Adrenal gland (tissue), 19 donors: ENCODE measurements at places on chromosomes 7 and 10.

- DNase-seq = no peak
These were observed 181.1 kb downstream of the PLCE1 start for GRCh38 chr10:94174838-94175237.

GRCh38 chr7:21587139-21587784, 44.4 kb downstream of the DNAH11 start:
- no peak for DNase-seq

- DNase-seq = no peak
These were observed 316.4 kb upstream of the IGFBP3 start for GRCh38 chr7:46237466-46237865.

DNA sequence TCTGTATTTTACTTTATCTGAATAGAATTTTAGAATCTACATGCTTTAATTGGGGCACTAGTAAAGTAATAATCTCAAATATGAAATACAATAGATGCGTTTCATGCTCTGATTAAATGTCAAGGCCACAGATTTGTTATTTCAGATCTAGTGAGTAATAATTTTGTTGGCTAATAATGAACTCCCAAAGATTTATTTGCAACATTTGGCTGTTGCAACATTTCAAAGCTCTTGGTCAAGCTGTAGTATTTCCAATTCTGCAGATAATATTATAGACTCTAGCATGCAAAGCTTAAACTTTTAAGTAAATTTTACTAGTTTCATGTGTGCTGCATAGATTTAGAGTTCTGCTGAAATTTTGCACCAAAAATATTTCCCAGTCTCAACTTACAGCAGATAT, 16.7 kb downstream of the LRRN3 start:
- no peak for DNase-seq

- DNase-seq = no peak
These were observed 1.5 kb downstream of the ENTPD7 start for GRCh38 chr10:99660662-99661376.

- no peak for DNase-seq
These were observed 97.0 kb upstream of the FERD3L start for GRCh38 chr7:19242246-19242645.

DNA sequence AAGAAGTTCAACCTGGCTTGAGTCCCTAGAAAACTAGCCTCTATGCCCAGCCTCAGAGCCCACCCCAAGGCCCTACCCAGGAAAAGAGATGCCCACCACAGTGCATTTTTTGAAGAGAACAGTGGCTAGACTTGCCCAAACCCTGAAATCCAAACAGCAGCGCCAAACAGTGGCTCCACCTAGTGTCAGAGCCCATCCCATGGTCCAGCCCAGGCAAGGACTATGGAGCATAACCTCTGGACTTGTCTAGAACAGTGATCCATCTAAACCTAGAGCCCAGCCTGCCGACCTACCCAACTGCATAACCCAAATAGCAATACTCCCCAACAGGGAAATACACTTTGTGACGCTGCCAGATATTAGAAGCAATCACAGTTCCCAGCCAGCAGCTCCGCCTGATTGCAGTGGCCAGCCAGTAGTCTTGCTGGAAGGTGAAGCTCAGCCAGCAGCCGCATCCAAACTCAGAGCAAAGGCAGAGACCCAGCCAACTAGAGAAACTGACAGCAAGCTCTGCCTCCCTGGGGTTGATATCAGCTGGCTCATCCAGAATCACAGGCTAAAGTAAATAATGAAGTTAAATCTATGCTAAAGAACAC, 44.5 kb downstream of the HBP1 start:
- no peak for DNase-seq

DNA sequence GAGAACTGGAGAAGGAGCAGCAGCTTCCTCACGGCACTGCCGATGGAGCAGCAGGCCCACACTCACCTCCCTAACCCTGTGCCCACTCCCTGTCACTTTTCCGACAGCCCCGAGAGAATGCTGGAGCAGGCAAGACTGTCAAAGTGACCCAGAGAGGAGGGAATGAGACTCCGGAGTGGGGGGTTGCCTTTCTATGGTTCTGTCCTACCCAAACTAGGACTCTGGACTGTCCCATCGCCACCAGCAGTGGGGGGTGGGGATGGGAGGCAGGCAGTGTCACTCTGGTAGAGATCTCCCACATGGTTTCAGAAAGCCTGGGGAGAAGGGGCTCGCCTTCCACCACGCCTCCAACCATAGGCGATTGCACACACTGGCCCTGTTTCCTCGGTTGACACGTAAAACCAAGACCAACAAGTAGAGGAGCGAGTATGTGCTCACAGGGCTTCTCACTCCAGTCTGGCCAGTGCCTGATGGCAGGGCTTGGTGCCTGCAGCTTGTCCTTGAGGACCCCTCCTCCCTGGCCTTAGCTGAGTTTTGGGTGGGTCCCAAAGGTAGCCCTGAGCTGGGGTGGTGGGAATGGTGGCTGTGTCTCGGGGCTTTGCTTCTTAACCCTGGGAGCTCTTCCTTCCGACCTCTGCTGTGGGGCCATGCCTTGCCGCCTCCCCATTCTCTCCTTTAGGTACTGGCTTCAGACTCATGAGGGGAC, 148.5 kb downstream of the PTPN20 start:
- no peak for DNase-seq

DNA sequence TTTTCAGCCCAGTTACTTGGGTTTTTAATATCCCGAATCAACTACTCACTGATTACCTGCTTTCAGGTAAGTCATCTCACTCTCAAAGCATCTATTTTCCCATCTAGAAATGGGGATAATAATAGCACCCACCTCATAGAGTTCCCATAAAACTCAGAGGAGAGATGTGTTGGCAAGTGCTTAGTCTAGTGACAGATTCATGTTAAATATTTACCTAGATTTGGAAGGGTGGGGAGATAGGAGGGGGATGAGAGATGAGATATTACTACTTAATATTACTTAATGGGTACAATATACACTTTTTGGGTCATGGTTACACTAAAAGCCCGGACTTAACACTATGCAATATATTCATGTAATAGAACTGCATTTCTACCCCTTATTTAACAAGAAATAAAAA, 7.0 kb upstream of the A1CF start:
- DNase-seq = no peak

GRCh38 chr7:4119848-4120247, 562.2 kb upstream of the FOXK1 start:
- DNase-seq = no peak

- no peak for DNase-seq
These were observed 5.6 kb upstream of the PKD1L1 start for GRCh38 chr7:47953822-47954221.

- no peak for DNase-seq
These were observed 325.3 kb downstream of the RPS24 start for GRCh38 chr10:78358982-78359381.

DNA sequence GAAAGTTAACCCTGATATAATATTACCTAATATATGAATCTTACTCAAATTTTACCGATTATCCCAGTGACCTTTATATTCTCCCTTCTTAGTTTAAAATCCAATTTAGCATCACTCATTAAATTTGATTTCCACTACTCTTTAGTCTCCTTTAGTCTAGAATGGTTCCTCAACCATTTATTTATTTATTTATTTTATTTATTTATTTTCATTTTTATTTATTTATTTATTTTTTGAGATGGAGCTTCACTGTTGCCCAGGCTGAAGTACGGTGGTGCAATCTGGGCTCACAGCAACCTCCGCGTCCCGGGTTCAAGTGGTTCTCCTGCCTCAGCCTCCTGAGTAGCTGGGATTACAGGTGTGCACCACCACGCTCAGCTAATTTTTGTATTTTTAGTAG, 92.8 kb downstream of the LCOR start:
- DNase-seq = no peak

DNA sequence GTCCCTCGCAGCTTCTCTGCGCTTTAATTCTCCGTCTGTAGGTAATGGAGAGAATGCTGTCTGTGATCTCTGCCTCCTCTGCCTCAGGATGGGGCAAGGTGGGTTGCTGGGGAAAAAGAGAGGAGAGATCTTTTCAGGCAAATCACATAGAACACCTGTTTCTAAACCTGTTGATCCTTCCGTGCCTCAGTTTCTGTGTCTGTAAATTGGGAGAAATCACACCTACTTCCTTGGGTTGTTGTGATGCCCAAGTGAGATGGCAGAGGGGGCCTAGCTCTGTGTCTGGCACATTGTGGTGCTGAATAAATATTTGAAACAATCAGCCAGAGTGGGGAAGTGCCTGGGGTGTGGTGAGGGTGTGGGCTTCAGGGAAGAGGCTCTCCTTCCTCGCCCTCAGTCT, 28.8 kb downstream of the KAZALD1 start:
- DNase-seq = no peak

GRCh38 chr7:37467002-37467401, 18.3 kb upstream of the ELMO1 start:
- DNase-seq = no peak

- DNase-seq = no peak
These were observed 116.2 kb downstream of the LSMEM1 start for GRCh38 chr7:112596981-112597380.

GRCh38 chr7:74399006-74399405, 54.7 kb upstream of the GTF2IRD1 start:
- DNase-seq = no peak

DNA sequence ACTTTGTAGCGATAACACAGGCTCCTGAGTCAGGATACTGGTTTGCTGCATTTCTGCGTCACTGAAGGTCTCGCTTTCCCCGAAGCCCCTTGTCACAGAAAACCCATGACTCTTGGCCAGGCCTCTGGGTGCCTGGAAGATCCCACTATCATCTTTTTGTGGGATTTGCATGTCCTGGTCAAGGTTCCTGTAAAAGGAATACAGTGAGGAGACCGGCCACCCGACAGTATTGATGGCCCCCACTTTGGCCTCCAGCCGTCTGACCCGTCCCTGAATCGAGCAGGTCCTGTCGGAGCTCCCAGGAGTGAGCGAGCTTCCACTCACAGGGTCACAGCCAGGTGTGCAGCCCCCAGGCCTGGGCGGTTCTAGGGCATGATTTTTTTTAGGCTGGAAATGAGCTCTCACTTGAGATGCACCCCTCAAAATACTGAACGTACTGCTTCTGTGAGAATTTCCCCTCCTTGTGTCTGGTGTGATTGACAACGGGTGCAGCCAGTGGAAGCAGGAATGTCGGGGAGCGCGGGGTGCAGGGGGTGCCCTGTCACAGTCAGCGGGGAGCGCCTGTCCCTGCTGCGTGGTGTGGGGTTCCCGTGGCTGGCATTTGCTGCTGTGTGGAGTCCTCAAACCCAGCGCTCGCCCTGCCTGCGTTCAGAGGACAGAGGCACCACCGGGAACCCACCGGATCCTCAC, 75.8 kb downstream of the DNAJB6 start:
- no peak for DNase-seq

GRCh38 chr7:148782757-148783456, 84.2 kb downstream of the CUL1 start:
- DNase-seq = no peak

DNA sequence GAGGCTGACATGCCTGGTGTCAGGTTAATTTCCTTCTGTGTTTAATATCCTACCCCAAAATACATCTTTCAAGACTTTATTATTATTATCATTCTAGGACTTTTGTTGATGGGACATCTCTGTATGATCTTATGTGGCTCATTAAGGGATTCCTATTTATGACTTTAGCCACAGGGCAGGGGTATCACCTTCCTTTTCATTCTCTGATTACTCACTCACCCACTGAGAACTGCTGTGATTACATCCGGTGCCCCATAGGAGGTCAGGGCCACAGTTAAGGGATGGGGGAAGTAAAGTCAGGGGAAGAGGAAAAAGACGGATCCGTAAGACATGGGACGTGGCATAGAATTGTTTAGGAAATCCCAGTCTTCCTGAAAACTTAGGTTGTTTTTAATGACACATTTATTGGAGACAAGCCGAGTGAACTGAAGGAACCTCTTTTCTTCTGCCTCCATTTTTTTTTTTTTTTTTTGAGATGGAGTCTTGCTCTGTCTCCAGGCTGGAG, 61.0 kb upstream of the PITRM1 start:
- DNase-seq = no peak

DNA sequence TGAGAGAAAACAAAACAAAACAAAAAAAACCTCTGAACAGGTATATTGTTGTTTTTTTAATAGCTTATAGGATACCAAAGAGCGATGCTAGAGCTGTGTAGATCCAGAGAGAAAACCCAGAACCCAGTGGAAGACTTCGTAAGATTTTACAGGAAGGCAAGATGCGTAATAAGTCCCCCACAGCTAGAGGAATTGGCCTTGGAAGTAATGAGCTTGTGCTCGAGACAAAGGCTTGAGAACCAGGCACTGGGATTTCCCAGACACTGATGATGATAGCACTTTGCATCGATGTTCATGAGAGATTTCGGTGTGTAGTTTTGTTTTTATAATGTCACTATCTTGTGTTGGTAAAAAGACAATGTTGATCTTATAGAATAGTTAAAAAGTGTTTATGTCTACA, 821.5 kb upstream of the IGFBP3 start:
- DNase-seq = no peak

- no peak for DNase-seq
These were observed 169.4 kb downstream of the AKR1D1 start for GRCh38 chr7:138245682-138246081.

GRCh38 chr7:71846160-71846559, 566.0 kb downstream of the CALN1 start:
- DNase-seq = no peak

- no peak for DNase-seq
These were observed 221.2 kb downstream of the PARD3 start for GRCh38 chr10:34593930-34594329.

- DNase-seq = no peak
These were observed 14.5 kb upstream of the PAX2 start for GRCh38 chr10:100730725-100731406.

- no peak for DNase-seq
These were observed 189.8 kb downstream of the CELF2 start for GRCh38 chr10:11207560-11207844.

DNA sequence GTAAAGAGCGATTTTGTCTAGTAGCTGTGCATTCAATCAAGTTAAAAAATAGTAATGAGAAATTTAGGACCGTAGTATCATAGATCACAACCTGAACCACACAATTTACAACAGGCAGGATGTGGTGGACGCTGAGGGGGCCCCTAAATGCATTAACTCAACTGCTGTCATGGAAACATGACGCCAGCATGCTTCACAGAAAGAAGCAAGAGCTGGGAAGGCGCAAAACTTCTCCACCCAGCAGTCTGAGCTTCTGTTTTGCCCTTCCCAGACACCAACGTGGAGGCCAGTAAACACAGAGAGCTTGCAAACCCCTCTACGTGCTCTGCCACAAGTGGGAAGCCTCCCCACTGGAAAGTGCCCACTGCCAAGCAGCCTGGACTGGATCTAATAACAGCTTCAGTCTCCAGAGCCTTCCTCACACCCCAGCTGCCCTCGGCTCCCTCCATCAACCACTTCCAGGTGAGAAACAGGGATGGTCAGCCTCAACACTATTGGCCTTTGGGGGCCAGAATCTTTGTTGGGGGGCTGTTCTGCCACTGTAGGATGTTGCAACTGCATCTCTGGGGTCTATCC, 151.8 kb downstream of the SFMBT2 start:
- DNase-seq = no peak

DNA sequence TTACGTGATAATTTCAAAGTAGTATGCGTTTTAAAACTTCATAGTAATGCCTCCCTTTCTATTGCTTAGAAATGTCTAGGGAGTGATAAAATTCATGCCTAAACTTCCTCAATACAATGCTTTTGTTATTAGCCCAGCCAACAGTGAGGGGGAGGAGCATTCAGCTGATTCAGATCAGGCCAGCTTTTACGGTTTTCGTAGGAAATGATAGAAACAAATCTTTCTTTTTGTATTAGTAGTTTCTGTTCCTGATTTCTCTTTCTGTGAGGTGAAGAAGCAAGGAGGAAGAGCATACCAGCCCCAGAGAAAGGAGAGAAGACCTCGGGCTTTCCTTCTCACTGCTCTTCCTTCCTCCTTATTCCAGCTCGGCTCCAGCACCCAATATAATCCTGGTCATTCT, 35.2 kb upstream of the ITPRID1 start:
- no peak for DNase-seq

GRCh38 chr7:23114896-23115295, 9.3 kb downstream of the KLHL7 start:
- DNase-seq = no peak
